ENCODE measurements at places on chromosomes 13 and 19.
A peak's percentile ranks its signal among the peaks of the same experiment; 100 is the strongest.

- peak; percentile 19 for DNase-seq
Observed at GRCh38 chr13:46184277-46184699, 2.3 kb upstream of the LCP1 start.

DNA sequence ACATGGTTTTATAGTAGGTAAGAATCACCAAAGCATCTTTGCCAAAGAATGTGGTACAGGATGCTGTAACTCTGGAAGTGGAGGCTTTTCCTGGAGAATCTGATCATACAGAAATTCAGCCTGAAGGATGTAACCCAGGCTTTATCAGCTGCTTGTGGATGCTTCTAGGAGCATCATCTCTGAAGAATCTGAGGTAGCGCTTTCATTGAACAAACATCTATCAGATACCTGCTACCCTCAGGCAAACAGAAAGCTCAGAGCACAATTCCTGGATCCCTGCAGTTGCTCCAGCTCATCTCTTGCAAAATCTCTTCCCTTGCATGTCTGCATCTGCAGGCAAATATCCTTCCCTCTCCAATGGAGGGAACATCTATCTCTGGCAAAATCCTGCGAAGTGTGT, 9.3 kb downstream of the FAM124A start:
- DNase-seq = no peak

DNA sequence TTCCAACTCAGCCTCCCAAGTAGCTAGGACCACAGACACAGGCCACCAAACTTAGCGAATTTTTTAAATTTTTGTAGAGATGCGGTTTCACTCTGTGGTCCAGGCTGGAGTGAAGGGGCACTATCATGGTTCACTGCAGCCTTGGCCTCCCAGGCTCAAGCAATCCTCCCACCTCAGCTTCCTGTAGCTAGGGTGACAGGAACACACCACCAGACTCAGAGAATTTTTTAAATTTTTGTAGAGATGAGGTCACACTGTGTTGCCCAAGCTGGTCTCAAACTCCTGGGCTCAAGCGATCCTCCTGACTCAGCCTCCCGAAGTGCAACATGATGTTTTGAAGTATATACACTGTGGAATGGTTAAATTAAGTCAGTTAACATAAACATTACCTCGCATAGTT, 263.6 kb downstream of the OXGR1 start:
- DNase-seq = peak; percentile 1

GRCh38 chr19:58407658-58408151, 744 bp upstream of the ZNF584 start:
- no peak for DNase-seq

GRCh38 chr19:12777217-12778016, 2.1 kb upstream of the HOOK2 start:
- peak; percentile 80 for DNase-seq

DNA sequence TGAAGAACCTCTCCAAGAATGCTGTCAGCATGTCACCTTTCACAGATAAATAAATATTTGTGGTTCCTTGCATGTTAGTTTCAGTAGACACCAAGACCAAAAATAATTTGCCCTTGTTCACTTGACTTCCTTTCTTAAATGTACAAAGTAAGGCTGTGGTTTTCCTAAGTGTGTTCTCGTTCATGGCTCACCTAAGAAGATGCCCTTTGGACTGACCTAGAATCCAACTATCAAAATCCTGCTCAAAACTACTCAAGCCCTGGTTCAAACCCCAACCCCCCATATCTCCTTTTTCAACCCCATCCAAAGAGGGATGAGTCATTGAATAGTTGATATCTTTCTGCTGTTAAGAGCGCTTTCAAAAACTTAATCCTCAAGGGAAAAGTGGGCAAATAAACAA, 247.8 kb upstream of the ZNF507 start:
- DNase-seq = no peak

DNA sequence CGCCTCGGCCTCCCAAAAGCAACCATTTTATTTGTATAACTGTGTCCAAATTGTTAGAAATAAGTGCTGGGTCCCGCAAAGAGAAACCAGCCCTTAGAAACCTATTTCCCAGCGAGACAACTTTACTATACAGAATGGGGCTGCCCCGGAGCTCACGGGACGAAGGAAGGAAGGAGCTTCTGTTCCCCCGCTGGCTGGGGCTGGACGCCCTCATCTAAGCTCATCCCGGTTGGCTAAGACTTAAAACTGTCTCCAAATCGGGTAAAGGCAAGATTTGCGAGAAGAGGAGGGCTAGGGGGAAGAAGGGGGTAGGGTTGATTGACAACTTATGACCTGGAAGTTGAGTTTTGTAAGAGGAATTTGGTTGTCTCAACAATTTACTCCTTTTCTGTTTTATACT, 12.3 kb upstream of the BSG start:
- DNase-seq = no peak

DNA sequence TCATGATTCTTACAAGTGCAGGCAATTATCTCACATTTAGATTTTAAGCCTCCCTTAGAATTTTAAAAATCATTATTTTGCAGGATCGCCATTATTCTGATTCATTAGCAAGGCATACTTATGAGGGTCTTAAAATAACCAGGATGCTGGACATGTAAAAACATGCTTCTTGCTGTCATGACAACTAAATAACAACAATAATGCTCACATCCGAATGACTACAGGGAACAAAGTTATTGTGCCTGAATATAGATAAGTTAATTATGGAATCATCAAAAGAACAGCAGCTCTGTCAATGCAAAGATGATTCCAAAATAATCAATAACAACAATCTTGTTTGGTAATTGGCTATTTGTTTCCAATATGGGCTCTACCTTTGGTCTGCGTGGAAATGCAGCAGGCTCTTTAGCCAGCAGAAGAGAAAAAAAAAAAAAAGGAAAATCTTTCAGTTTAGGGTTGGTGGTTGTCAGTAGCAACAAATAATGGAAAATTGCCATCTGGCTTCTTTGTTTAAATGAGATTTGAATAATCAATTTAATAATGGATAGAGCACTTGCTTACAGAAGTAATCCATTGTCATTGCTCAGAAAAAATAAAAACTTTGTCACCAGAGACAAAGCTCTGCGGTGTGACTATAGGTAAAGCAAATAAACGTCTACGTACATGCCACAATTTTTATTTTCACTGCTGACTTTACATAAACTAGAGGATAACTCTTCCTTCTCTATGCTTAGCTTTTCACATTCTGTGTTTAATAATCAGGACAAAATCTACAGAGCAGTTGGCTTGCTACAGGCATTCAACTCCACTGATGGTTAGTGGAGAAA, 468.9 kb upstream of the TSHZ3 start:
- no peak for DNase-seq

- DNase-seq = no peak
Observed at GRCh38 chr13:112182251-112182650, 115.3 kb downstream of the SOX1 start.

GRCh38 chr13:40982772-40983171, 36.3 kb downstream of the ELF1 start:
- DNase-seq = peak; percentile 96

- DNase-seq = no peak
Observed at GRCh38 chr13:36382030-36382429, 35.8 kb upstream of the SPART start.

GRCh38 chr19:14113762-14114414, 3.7 kb downstream of the PRKACA start:
- DNase-seq = no peak
